ENCODE measurements at places on chromosomes 2 and 18. TPM values are rescaled to one million over a fixed set of nuclear protein-coding genes. Genes with fewer than 3 reads are reported as not detected.

AFTPH gene
- 38.0 TPM for total RNA-seq

TMEM198 gene
- total RNA-seq: 0.77 TPM

MC5R gene
- total RNA-seq: not detected

CCDC68 gene
- total RNA-seq: 8.3 TPM

CDH2 gene
- 2.0 TPM for total RNA-seq

MDH1B gene
- 1.8 TPM for total RNA-seq
